Activated CD8-positive, alpha-beta memory T cell treated with anti-CD3 and anti-CD28 coated beads for 48 hours (primary cell): ENCODE measurements at places on chromosomes 3 and 15.

- no peak for DNase-seq
Measured at GRCh38 chr3:147197739-147198138, 208.6 kb downstream of the ZIC4 start.

- no peak for DNase-seq
Measured at GRCh38 chr15:34514251-34514670, 69.2 kb downstream of the GOLGA8B start.

DNA sequence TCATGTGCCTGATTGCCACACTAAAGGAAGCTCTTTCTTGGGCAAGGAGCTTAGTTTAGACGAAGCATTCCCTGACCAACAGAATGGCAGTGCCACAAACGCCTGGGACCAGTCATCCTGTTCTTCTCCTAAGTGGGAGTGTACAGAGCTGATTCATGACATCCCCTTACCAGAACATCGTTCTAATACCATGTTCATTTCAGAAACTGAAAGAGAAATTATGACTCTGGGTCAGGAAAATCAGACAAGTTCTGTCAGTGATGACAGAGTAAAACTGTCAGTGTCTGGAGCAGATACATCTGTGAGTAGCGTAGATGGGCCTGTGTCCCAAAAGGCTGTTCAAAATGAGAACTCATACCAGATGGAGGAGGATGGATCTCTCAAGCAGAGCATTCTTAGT lies 18.4 kb downstream of the SENP5 start:
- DNase-seq = no peak

DNA sequence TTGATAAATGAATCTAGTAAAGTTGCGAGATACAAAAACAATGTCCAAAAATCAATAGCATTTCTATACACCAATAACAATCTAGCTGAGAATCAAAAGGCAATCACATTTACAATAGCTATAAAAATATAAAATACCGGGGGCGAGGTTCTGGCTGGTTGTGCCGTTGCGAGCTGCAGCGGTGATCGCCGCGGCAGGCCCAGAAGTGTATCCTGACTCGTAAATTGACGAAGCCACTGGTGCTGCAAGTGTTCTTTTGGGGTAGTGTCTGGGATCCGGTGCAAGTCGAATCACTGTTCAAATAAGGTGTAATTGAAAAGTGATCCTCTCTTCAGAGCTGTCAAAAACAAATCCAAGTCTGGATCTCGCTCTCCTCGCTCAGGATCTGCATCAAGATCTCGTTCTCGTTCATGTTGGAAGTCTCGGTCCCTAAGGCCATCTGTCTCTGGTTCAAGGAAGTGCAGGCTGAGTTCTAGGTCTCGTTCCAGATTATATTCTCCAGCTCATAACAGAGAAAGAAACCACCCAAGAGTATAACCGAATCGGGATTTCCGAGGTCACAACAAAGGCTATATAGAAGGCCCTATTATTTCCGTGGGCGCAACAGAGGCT lies 80.1 kb upstream of the STT3B start:
- no peak for DNase-seq

DNA sequence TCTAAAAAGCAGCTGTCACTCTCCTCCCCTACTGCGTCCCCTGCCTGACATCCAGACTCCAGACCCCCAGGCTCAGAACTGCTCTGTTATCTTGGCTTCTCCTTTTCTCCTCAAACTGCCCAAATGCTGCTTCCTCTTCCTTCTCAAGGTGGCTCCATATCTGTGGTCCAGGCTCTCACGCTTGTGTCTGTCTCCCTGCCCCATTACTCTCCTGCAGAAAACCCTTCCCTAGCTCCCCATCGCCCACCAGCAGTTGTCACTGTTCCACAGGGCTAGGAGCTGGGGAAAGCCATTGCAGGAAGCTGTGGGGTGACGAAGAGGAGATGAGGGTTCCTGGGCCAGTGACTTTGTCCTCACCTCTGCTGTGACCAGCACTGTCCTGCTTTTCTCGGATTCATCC lies 30.7 kb upstream of the CGNL1 start:
- DNase-seq = no peak

GRCh38 chr3:66490984-66491383 lies 9.8 kb downstream of the LRIG1 start:
- no peak for DNase-seq

DNA sequence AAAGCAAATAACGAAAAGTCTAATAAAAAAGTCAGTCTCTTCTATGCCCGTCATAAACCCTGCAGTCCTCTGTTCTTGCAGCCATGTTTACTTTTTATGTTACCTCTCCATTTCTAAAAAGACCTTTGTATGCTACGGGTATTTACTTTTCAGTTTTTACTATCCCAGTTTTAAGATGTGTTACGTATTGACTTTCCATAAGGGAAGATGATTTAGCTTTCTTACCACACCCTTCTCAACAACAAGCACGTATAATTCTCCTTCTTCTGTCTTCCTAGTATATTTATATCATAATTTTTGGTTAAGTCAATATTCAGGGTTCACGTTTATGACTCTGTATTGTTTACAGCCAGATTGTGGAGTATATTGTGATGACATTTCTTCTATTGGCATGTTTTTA lies 10.8 kb downstream of the TRNT1 start:
- DNase-seq = no peak

DNA sequence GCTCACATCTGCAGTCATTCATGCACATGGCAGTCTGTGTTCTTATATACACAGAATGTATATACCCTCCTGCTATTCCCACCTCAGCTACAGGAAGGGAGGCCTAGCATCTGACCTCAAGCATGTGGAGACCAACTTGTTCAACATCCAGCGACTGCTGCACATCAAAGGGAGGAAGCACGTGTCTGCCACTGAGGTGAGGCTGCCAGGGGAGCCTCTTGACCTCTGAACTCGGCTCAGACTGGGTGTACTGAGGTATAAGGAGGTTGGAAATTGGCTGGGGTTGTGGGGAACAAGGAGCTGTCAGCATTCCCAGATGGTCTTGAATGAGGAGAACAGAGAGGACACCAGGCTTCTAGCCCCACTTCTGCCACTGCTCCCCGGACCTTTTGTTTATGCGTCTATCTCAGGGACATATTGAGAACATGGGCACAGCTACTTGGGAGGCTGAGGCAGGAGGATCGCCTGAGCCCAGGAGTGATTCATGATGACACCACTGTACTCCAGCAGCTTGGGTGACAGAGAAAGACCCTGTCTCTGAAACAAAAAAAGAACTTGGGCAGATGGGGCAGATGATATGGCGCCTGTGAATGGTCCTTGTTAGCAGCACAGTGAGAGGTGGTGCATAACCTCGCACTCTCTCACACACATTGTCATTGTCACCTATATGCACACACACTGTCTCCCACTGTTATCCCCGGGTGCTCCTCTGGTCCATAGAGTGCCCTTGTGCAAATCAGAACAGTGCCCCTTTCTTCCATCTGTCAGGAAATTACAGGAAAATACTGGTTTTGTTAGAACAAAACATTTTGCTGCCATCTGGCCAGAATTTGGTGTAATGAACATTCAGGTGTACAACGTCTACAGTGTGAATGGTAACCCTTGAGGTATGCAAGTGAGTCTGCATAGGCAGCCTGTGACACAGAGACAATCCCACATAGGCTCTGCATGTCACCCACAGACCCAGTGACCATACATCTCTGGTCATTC lies 5.4 kb downstream of the VILL start:
- DNase-seq = no peak

GRCh38 chr3:13881536-13882410 lies 1.9 kb upstream of the WNT7A start:
- DNase-seq = no peak

- no peak for DNase-seq
Measured at GRCh38 chr15:90859234-90860131, 8.9 kb upstream of the FURIN start.
